ENCODE measurements at places on chromosomes 13 and 19.

- DNase-seq = no peak
These were observed 6.5 kb upstream of the HNRNPM start for GRCh38 chr19:8438236-8438635.

DNA sequence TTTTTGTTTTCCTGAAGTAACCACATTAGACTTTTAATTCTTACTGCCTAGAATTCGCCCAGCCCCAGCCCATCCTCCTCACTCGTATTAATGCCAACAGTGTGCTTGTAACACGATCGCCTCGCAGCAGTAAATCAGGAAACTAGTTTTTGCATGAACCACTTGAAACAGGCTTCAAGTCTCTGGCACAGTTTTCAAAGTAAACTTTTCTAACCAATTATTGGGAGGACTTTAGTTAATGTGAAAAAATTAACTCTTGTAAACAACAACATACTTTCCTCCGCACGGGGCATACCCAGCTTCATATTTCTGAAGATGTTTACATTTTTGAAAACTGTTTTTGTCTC is 39.2 kb downstream of the TNFRSF19 start:
- DNase-seq = no peak

- DNase-seq = no peak
These were observed 58.7 kb downstream of the IER2 start for GRCh38 chr19:13208672-13209483.

DNA sequence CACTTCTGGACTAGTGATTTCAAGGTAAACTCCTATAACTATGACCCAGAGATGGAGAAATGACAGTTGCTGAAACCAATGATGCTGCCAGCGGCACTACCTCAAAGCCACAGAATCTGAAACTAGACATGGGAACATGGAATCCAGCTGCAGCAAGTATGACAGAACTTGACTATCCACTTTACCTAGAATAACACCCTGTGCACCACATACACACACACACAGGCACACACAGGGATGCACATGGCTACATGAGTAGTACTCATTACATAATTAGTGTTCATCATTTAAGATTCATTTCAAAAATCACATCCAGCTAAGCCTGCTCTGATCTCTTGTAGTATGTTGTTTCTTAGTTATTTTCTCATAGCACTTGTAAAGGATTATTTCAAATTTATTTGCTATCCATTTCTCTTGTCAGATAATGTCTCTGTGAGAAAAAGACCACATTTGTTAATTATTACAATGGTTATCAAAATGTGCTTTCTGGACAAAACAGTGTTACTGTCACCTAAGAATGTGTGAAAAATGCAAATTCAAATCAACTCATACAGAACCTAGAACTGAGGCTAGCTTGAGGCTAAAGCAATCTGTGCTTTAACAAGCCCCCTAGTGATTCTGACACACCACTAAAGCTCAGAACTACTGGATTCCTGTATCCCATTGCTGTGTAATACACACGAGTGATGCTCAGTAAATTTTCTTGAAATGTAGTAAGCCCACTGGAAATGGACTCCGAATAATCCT is 59.4 kb downstream of the WTIP start:
- DNase-seq = no peak

DNA sequence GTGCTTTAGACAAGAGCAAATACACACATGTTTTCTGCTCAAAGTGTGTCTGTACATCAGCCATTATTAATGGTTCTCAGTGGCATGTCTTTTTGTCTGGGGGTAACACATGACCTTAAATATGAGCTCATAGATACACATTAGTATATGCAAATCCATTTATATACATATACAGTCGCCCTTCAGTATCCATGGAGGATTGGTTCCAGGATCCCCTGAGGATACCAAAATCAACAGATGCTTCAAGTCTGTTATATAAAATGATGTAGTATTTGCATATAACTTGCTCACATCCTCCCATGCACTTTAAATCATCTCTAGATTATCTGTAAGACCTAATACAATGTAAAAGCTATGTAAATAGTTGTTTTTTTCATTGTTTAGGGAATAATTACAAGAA is 298.1 kb downstream of the OLFM4 start:
- DNase-seq = no peak

- DNase-seq = no peak
These were observed 30.0 kb upstream of the NCCRP1 start for GRCh38 chr19:39166571-39167391.

DNA sequence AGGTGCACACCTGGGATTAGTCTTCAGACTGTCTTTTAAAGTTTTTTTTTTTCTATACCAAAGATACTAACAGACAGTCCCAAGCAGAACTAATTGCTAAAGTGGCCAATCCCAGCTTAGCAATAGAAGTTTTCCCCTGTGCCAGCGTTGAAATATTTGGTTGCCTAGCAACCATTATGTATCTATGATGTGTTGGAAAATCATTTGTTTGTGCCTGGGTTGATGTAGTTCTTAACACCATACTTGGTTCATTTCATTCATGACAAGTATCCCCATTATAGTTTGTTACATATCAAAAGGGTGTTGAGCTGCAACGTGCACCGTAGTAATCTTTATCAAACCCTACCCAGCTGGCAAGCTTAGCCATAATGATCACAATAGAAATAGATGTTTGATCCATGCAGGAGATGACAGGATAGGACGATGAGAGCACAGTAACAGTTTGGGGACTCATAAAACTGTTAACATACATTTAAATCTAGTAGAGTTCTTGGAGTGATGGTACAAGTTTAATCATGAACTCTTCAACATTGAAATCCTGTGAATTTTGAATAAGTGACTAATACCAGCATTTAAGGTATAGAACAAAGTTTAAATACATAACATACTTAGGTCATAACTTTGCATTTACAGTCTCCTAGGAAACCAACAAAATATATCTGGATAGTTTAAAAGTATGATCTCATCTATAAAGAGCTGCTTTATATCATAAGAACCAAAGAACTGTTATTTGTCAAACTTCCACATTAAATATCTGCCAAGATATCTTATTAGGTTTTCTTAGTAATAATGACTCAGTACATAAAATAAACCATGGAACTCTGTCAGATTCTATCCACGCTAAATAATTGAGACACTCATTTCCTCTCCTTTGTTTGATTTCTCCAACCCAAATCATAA is 73.4 kb downstream of the MBNL2 start:
- DNase-seq = no peak

DNA sequence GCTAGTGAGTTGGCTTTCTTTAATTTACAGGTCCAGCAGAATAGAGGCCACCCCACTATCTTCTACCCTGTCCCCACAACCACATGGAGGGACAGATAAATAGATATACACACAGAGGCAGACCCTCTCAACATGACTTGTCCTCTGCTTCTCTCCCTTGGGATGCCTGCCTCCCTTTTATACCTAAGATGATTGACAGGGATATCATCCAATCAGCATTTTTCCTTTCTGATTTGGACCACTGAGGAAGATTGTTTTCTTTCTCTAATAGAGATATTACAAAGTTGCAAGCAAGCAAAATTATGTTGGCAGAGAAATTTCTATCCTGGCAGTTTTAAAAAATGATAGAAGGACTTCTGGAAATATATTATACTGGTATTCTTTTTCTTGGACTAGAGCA is 35.8 kb downstream of the STOML3 start:
- no peak for DNase-seq

DNA sequence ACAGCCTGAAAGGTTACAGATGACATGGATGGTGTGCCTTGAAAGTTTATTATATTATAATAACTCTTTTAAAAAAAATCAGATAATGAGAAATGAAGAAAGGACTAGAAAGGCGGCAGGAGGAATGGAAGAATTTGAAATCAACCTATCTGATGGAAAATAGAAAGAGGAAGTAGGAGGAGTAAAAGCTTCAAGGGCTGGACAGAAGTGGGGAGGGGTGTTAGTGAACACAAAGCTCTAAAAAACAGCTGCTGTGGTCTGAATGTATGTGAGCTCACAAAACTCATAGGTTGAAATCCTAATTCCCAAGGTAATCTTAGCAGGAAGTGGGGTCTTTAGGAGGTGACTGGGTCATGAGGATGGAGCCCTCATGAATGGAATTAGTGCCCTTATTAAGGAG is 19.5 kb downstream of the CCDC70 start:
- no peak for DNase-seq

GRCh38 chr19:30488191-30488590 is 116.0 kb downstream of the ZNF536 start:
- no peak for DNase-seq

- DNase-seq = no peak
These were observed at the start of gene GAPDHS for GRCh38 chr19:35533201-35533821. Gene GAPDHS, plus strand, starts transcription at chr19:35533456. Its CDS starts 72 bp downstream, at chr19:35533528.

DNA sequence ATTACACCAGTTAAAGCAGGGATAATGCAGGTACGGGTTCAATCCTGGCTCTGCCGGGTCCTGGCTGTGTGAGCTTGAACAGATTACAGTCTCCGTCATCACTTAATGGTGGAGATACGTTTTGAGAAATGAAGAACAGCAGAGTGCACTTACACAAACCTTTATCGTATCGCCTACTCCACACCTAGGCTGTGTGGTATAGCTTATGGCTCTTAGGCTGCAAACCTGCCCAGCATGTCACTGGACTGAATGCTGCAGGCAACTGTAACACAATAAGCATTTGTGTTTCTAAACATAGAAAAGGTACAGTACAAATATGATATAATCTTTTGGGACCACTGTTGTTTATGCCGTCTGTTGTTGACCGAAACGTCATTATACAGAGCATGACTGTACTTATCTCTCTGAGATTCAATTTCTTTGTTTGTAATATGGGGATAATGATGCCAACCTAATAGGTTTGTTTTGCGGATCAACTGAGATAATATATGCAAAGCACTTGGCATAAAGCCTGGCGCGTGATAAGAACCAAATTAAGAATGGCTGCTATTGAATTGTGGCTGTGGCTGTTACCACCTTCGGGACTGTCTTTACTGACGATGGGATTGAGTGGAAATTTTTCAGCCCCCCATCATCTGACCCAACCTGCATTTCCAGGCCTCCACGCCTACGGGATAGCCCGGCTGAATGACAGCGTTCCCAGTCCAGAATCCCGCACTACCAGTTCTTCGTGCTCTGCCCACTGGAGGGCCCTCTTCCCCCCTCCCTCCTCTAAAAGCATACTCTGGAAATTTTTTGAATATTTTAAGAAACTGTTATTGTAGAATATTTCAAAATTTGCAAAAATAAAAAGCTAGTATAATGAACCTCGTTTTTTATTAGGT is 11.2 kb downstream of the KRTDAP start:
- no peak for DNase-seq

- peak; percentile 77 for DNase-seq
These were observed 3.5 kb downstream of the KLF2 start for GRCh38 chr19:16327911-16328823.

- DNase-seq = no peak
These were observed 1327.6 kb downstream of the OLFM4 start for GRCh38 chr13:54356209-54356608.

DNA sequence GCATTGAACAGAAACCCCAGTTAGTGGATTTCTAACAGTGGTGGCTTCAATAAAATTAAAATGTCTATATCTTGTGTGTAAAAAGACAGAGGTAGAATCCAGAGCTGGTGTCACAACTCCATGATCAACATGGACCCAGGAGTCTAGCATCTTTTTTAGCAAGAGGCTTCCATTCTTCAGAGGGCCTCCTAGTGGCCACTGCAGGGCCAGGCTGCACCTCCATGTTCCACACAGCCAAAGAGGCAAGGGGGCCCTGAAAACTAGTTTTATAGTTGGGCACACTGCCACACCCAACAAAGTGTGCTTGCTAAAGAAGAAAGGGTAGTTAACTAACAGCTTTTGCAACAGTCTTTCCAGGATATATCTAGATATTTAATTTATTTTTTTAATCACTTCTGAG is 12.9 kb downstream of the N4BP2L1 start:
- no peak for DNase-seq

DNA sequence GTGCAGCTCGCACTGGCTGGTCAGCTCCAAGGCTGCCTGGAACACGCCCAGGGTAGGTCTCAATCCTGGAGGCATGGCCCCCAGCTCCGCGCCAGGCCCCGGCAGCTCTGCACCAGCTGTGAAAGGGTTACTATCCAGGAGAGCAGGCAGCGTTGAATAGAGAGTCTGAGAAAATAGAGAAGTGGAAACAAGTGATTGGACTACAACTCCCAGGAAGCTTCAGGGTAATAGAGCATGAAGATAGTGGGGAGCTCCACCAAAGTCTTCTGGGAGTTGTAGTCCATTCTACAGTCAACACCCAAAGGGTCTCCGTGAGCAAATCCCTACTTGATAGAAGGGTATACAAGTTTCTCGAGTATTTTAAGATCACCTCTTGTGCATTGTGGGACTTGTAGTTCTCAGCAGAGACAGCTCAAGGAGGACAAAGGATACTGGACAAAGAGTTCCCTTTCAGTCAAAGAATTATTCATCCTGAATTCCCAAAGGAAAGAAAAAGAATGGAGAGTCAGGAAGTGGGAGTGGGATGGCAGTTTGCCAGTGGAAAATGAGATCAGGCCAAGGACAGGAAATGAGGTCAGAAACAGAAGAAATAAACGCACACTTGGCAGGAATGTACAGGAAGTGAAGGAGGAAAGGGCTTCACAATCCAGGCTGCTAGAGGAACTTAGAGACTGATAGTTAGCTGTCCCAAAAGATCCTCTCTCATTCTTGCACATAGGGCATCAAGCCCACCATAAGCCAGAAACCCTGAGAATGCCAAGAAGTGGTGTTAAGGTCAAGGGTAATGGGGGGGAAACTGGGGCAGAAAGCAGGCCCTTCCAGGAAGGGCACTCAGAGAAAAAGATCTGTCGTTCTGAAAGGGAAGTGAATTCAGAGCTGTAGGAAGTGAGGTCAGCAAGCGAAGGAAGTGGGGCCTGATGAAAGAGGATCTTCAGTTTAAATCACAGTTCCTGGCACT is 5.5 kb upstream of the MAMSTR start:
- peak; percentile 55 for DNase-seq

DNA sequence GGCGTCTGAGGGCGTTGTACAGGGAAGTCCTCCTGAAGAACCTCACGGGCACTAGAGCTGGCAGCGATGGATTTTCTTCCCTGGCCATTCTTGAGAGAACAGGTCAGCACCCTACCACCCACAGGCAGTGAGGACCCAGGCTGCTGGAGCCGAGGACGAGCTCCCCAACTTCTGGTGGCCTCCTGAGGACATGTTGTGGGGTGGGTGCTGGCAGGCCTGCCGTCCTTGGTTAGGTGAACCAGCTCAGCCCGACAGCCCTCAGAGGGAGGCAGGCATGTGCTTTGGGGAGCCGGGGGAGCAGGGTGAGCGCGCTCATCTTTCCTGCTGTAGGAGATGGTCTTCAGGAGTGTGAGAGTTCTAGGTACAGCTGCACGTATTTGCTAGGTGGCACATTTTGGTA is 15.4 kb downstream of the LYL1 start:
- DNase-seq = no peak

- no peak for DNase-seq
These were observed 4.0 kb upstream of the SIGLEC8 start for GRCh38 chr19:51462276-51462675.

DNA sequence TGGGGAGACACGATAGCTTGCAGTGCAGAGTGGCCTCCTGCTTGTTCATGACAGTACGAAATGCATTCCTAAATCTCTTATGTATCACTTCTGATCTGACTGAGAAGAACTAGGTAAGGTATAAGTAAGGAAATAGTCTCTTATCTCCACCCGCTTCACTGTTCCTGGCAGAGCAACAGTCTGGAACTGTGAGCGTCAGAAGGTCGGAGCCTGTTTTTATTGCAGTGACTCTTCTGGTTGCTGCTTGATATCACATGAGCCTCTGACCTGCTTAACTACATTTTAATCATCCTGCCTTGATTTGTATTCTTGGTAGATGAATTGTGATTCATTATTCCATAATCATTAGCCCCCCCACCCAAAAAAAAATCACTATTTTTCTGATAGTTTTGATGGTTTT is 69.0 kb downstream of the COL4A2 start:
- no peak for DNase-seq

GRCh38 chr13:52736891-52737290 is 2.7 kb downstream of the CNMD start:
- no peak for DNase-seq
